ENCODE measurements at places on chromosomes 7 and 10.

GRCh38 chr7:116570306-116570705 is 45.5 kb downstream of the CAV1 start:
- no peak for DNase-seq

- peak; percentile 40 for DNase-seq
These were observed 51.4 kb downstream of the C10orf67 start for GRCh38 chr10:23293145-23293724.

- DNase-seq, result no peak
These were observed 14.6 kb downstream of the VCL start for GRCh38 chr10:74012480-74012879.

- peak; percentile 47 for DNase-seq
These were observed 89.4 kb downstream of the FAS start for GRCh38 chr10:89079961-89080360.

GRCh38 chr10:15540727-15541126 is 169.6 kb upstream of the FAM171A1 start:
- DNase-seq, result peak; percentile 2

GRCh38 chr10:119701861-119702260 is 24.0 kb upstream of the INPP5F start:
- peak; percentile 65 for DNase-seq

DNA sequence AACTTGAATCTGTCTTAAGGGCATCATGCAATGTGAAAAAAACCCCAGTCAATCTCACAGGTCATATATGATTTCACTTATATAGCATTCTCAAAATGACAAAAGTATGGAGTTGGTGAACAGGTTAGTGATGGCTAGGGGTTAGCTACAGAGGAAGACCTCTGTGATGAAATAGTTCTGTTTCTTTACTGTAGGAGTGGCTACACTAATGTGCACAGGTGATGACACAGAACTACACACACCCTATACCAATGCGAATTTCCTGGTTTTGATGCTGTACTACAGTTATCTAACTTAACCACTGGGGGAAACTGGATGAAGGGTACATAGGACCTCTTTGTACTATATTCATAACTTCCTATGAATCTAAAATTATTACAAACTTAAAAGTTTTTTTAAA is 541.8 kb downstream of the PARD3 start:
- DNase-seq, result no peak

- DNase-seq, result no peak
These were observed 8.2 kb downstream of the MYOF start for GRCh38 chr10:93473804-93474472.

- no peak for DNase-seq
These were observed 12.7 kb upstream of the DOCK1 start for GRCh38 chr10:126892226-126893175.

DNA sequence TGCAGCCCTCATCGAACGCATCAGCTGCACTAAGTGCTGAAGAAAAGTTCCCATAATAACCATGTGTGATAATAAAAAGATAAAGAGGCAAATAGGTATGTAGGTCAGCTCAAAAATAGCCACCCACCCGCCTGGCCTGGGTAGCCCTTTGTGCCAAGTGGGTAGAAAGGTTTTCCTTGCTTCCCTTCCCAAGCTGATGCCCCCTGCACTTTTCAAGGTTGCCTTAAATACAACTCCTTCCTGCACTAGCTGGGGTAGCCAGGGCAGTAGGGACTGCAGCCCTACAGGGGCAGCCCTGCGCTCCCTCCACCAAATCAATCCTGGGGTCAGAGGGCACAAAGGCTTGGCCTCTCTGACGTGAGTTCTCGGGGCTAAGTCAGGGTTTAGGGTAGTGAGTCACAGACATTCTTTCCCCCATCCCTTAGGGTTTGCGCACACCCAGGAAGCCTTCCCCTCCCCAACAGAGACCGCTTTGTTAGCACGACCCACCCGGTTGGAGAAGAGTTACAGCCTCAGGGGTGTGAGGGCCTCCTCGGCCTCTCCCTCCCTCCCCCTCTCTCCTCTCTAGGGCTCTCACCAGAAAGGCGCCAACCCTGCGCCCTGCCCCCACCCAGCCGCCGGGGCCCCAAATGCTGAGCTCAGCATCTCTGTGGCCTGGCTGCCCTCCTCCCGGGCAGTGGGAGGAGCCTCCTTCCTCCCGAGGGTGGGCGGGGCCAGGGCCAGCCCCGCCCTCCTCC is 13.3 kb upstream of the DDIT4 start:
- peak; percentile 92 for DNase-seq

DNA sequence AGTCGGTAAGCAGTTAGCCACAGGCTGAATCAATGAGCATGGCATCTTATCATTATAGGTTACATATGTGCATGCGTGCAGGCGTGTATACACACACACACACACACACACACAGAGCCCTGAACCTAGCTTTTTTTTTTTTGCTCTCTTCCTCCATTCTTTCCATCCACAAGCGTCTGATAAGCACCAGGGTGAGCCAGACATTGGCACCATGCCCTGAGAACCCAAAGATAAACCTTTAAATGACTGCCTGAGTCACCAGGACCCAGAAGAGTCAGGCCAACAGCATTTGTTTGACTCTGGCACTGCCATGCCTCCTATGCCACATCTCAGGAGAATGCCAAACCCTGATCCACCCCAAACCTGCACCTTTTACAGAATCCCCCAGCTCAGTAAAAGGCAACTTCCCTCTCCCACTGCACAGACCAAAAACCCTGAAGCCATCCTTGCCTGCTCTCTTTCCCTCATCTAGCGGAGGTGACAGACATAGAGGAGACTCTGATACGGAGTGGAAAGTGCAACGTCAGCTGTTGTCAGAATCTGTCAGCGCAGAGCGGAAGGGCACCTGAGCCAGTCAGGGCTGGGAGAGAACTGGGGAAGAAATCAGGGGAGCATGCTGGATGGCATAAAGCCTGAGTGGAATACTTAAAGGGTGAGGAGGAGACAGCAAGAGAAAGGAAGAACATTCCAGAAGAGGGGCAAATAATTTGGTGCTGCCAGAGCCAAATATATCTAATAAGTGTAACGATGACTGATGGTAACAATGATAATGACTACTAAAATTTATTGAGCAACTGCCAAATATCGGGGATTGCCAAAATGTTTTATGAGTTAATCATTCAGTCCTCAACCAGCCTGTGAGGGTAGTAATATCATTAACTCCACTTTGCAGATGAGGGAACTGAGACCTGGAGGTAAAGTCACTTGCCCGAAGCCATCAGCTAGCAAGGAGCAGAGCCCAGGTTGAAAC is 3.2 kb downstream of the PARP12 start:
- DNase-seq, result peak; percentile 94

GRCh38 chr10:51667678-51668335 is 31.6 kb downstream of the CSTF2T start:
- peak; percentile 65 for DNase-seq

DNA sequence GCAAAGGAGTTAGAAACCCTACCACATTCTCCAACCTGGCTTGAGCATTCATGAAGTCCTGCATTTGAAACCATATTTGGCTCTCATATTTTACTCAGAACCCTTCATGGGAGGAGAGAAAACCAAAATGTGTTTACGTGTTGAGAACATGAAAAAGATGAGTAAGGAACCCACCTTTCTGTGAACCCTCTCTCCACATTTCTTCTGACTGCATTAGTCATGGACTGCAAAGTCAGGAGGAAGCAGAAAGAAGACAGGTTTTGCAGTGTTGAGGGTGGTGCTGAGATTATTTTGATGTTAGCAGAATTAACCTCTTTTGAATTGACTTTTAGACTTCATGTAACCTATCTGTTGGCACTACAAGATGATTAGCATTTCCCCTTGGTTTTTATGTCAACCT is 4.9 kb downstream of the IFIT1B start:
- DNase-seq, result no peak

DNA sequence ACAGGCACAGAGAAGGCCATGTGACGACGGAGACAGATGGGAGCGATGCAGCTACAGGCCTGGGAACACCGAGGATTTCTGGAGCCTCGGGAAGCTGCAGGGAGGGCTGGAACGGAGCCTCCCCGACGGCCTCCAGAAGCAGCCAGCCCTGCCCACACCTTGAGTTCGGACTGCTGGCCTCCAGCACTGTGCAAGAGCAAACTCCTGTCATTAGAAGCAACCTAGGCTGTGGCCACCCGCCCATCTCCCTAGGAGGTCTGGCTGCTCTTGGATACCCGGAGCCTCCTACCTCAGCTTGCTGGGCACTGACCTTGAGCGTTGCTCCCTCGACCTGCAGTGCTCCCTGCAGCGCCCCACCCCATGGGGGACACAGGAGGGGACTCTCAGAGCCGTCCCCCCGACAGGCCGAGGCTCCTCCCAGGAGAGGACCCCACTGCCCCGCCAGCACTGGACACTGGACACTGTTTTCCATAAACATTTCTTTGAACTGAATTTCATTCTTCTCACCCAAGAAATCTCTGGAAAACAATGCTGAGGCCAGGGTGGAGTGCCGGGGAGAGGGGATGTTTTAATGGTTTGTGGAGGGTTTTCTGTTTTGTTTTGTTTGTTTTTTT is 22.5 kb upstream of the TNRC18 start:
- DNase-seq, result no peak

- DNase-seq, result no peak
These were observed 52.7 kb downstream of the DENND11 start for GRCh38 chr7:141649137-141649864.

DNA sequence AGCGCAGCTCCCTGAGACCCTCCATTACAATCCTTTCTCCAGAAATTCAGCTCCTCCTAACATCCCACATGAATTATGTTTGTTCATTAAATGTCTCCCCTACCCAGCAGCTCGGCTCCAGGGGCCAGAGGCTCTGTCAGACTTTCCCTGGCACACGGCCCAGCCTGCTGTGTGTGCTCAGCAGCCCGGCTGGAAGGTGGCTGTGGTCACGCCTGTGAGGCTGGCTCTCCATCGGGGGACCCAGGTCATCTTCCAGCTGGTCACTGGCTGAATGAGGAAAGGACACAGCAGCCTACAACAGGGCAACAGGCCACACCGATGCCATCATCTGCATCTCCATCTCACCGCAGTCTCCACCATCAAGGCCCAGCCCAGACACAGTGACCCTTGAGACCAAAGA is 219.8 kb downstream of the MAD1L1 start:
- DNase-seq, result peak; percentile 22

- DNase-seq, result no peak
These were observed 804 bp downstream of the BCAP29 start for GRCh38 chr7:107580716-107581383.

GRCh38 chr10:122387572-122387971 is 13.1 kb downstream of the PLEKHA1 start:
- no peak for DNase-seq

DNA sequence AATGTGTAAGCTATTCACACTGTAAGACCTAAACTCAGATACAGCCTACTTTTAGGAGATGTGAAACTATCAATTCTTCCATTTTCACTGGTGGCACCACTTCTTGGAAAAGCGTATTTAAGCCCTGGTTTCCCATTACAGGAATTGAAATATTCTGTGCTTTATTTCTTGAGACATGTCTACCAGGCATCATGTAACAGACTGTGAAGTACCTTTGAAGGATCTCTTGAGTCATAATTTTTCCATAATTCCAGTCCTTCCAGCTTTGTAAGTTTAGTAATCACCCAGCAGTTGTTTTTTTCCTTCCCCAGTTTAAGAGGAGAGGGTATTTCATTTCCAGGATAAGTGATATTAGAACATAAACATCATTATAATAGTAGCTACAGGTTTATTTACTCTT is 186.0 kb upstream of the PRPS1L1 start:
- DNase-seq, result no peak

DNA sequence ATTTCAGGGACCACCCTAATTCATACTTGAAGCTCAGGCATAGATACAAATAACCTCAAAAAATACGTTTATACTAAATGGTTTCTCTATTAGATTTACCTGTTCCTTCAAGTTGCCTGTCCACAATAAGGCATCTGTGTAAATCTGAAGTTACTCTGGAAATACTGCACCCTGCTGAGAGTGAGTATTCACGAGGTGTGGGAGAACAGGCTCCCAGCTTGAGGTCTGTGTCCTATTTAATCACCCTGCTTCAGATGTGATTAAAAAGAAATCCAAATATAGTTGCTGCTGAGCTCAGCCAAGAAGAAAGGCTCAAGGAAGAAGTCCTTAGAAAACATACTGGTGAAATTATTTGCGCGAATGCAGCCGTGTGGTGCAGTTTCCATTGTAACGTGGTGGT is 136.8 kb downstream of the KLF6 start:
- no peak for DNase-seq

DNA sequence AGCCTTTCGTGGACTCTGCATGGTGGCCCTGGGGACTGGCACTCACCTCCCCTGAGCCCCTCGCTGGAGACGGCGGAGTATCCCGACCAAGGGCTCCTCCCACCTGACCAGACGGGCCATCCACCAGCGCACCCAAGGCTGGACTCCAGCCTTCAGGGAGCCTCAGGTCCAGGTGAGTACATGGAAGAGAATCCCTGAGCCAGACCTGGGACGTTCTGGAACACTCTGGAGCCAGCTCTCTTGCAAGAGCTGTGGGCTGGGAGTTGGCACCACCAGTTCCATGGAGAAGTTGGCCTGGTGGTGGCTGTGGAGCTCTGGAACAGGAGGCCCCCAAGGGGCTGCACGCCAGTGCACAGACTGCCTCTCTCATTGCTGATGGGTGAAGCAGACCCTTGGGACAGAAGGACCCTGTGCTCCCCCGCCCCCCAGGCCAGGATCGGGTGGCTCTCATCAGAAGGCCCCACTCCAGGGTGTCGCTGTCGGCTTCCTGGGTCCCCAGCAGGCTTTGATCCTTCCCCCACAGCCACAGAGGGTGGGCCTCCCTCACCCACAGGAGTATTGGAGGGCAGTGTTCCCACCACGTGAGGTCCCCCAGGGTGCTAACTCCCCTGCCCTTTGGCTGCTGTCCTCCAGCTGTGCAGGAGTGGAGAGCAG is 189.9 kb downstream of the EBF3 start:
- DNase-seq, result no peak

GRCh38 chr7:28166982-28167715 is 13.4 kb downstream of the JAZF1 start:
- DNase-seq, result no peak

DNA sequence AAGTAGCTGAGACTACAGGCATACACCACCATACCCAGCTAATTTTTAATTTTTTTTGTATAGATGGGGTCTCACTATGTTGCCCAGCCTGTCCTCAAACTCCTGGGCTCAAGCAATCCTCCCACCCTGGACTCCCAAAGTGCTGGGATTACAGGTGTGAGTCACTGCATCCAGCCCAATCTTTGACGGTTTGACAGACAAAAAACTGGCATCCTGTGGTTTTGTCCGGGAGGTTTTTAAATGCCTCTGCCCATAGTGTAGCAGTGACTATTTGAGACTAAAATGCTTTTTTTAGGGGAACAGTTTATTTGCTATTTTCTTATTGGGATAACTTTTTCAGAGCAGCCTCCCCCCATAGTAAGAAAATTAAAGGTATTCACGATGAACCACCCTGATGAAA is 523.7 kb upstream of the GALNT17 start:
- DNase-seq, result no peak

DNA sequence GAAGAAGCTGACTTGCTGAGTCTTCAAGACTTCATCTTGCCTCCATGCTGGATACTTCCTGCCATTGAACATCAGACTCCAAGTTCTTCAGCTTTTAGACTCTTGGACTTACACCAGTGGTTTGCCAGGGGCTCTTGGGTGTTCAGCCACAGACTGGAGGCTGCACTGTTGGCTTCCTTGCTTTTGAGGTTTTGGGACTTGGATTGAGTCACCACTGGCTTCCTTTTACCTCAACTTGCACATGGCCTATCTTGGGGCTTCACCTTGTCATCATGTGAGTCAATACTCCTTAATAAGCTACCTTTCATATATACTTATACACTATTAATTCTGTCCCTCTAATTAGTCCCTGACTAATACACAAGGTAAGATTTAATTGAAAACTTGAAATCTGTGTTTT is 361.7 kb upstream of the SEMA3C start:
- DNase-seq, result peak; percentile 29

- no peak for DNase-seq
These were observed 441.7 kb downstream of the TYW1 start for GRCh38 chr7:67438198-67438882.

GRCh38 chr10:131726967-131727366 is 173.8 kb upstream of the PPP2R2D start:
- DNase-seq, result no peak
